Keratinocyte (primary cell): ENCODE measurements at places on chromosomes 7 and 10. TPM values are rescaled to one million over a fixed set of nuclear protein-coding genes. Genes with fewer than 3 reads are reported as not detected.

Gene GPC2
- 0.55 to 0.81 TPM (median 0.61 TPM) in 3 replicates for polyA plus RNA-seq

DNA sequence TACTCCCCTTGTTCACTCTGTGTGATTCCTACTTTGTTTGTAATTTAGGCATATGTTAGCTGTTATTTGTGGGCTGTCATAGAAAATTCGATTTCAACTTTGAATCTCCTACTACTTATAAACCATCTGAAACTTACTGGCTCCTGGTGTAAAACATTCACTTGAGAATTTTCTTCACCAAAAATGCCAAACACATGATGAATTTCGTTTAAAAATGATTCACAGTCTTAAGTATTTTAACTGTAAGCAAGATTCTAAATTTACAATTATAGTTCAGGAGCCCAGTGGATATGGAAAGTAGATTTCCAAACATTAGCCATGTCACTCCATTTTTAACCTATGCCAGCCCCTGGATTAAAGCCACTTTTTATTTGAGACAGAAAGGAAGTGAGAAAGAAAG, 3.1 kb downstream of the CPED1 start:
- no peak for DNase-seq

- DNase-seq: no peak
These were observed 100.0 kb downstream of the MTERF1 start for GRCh38 chr7:91780521-91780920.

DNA sequence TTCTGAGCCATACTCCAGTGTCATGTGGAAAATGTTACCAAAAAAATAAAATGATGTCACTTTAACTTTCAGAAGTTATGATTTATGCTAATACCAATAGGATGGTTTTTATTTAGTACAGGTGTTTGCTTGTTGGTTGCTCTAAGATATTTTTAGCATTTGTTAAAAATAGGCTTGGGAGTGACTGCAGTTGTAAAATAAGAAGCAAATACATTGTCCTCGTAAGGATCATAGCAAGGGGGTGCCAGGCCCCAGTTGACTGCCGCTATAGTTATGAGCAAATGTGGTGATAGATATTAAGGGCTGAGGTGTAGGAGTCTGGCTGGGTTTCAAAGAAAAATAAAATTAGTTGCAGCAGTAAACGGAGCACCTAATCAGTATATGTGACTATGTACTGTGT, 354.4 kb upstream of the BMPER start:
- no peak for DNase-seq

DNA sequence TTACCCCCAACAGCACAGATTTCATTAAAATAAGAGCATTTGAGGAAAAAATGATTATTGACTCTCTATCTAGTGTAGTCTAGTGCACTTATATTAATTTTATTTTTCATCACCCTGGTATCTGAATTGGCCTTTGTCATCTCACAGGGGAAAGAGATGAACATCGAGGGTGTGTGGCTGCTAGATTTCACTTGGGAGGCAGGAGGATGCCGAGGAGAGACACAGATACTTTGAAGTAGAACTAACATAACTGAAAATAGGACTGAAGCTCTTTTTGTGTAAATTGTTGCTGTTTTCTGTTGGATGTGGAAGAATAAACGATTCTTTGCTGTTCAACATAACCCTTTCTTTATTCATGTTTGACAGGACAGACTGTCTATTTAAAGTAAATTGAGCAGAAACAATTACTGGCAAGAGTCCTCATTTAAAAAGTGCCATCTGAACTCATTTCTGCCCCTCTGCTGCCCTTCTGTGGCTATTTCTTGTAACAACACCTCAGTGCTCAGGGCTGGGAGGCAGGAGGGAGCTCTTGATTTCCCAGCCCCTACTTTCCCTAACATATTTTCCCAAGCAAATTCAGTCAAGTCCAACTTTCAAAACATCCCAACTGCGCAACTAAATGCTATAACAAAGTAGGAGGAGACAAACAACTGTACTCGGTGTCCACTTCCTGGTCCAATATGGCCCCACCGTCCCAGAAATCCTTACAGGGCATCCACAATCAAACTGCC, 15.6 kb downstream of the LYZL1 start:
- no peak for DNase-seq

Gene KCNH2
- polyA plus RNA-seq: 0.03 TPM in 1 of 3 replicates, not detected in the others

DNA sequence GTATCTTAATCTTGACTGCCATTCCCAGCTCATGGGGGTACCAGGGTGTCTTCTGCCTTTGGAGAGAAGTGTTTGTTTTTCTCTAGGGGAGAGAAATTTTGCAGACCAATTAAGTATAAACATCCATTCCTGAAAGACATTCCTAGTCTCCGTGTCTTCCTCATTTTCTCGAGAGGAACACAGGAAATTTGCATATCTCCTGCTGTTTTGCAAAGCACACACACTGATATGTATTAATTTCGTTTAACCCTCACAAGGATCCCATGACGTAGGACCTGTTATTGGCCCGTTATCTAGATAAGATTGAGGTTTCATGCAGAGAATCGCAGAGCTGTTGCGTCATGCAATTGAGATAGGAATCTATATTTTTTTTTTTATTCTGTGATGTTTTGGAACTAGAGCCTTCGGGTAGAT, 944 bp downstream of the RHBDD2 start:
- DNase-seq: no peak

GRCh38 chr7:135685306-135686084, 23.2 kb downstream of the STMP1 start:
- DNase-seq: no peak

DNA sequence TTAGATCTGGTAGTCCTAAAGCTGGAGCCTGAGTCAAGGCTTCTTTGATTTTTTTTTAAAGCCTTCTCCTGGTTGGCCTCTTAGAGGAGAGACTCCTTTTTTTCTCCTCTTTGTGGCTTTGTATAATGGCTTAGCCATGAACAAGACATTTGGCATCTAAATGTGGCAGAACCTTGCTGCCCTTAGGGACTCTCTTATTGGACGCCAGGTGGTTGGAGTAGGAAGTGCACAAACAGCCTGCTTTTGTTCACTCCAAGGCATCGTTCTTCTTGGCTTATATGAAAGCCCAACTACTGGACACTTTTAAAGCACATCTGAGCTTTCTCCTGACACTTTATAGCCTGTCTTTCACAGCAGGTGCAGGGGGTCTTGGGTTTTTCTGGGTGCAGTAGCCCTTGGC, 25.0 kb downstream of the ZPBP start:
- no peak for DNase-seq

GRCh38 chr7:16465469-16466361, at the start of gene SOSTDC1:
SOSTDC1 (minus strand) TSS chr7:16465738; CDS start chr7:16465668, 70 bp downstream.
- no peak for DNase-seq

GRCh38 chr7:79009647-79010046, 443.8 kb downstream of the MAGI2 start:
- DNase-seq: no peak

DNA sequence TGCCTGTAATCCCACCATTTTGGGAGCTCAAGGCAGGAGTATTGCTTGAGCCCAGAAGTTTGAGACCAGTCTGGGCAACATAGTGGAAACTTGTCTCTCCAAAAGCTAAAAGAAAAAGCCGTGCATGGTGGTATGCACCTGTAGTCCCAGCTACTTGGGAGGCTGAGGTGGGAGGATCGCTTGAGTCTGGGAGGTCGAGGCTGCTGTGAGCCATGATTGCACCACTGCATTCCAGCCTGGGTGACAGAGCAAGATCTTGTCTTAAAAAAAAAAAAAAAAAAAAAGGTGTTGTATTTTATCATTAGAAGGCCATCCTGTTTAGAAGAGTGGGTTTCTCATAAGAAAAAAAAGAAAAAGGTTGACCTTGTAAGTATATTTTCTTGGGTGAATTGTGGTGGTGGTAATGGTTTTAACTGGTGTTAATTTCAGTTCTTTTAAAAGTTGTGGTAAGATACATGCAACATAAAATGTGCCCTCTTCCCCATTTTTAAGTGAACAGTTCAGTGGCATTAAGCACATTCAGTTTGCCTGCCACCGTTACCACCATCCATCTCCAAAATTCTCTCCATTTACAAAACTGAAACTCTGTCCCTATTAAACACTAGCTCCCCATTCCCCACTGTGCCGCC, 34.7 kb downstream of the GRIFIN start:
- DNase-seq: no peak

- DNase-seq: no peak
These were observed 229.2 kb downstream of the TCF7L2 start for GRCh38 chr10:113179265-113179664.
